ENCODE measurements at places on chromosomes 6 and 20.

- DNase-seq = no peak
Measured at GRCh38 chr6:64949257-64949656, 757.8 kb downstream of the EYS start.

DNA sequence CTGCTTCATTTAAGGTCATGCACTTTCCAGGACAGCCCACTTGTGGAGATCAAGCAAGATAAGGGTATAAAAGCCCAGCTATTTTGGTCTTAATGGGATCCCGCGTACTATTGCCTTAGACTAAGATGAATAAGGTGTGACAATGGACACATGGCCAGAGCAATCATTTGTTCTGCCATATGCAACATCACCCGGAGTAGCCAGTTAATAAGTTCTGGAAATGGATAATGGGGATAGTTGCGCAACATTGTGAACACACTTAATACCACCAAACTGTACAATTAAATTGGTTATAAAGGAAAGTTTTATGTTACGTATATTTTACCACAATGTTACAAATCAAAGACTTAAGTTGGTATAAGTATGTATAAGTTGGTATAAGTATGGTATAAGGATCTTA is 674.5 kb downstream of the HDGFL1 start:
- DNase-seq = no peak

DNA sequence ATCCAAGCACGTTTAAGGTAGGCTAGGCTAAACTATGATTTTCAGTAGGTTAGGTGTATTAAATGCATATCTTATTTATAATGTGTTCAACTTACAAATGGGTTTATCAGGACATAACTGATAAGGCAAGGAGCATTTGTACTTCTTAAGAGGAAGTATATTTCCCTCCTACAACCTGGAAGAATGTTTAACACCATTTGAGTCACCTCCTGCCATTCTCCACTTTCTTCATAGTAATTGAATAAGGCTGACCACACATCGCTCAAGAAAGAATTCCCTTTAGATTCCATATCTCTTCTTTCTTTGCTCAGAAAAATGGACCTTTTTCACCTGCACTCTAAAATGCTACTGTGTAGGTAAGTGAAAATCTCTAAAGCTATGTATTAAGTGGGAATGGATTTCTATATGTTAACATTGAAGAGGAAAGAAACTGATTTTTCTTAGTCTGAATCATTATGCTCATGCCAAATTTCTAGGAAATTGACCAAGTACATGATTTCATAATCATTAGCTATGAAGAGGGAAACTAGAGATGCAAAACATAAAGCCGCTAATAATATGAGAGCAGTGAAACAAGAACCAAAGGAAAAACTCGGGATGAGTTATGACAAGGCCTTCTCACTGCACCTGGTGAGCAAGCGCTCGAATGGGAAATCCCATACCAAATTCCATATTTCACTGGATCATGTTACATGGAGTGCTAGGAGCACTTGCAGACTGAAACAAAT is 210.4 kb downstream of the ALDH8A1 start:
- DNase-seq = no peak

- DNase-seq = no peak
Measured at GRCh38 chr20:60271597-60271996, 313.4 kb downstream of the CDH26 start.

- DNase-seq = peak; percentile 58
Measured at GRCh38 chr6:28816909-28817807, 106.6 kb downstream of the TRIM27 start.

GRCh38 chr6:93675856-93676417 is 256.6 kb upstream of the EPHA7 start:
- no peak for DNase-seq

DNA sequence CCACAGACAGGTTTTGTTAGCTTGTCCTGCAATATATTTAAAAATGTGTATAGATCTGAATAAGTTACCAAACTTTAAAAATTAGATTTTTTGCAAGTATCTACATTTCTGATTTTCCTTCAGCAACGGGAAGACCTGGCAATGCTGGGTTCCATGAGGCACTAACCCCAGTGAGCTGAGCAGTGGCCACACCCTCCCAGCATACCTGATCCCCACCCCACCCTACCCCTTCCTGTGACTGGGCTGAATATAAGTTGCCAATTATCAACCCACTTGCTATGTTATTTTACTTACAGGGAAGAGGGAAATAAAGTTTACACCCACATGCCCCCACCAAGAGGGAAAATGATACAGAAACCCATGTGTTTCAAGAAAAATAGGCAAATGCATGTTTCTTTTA is 70.3 kb upstream of the RALGAPA2 start:
- no peak for DNase-seq

DNA sequence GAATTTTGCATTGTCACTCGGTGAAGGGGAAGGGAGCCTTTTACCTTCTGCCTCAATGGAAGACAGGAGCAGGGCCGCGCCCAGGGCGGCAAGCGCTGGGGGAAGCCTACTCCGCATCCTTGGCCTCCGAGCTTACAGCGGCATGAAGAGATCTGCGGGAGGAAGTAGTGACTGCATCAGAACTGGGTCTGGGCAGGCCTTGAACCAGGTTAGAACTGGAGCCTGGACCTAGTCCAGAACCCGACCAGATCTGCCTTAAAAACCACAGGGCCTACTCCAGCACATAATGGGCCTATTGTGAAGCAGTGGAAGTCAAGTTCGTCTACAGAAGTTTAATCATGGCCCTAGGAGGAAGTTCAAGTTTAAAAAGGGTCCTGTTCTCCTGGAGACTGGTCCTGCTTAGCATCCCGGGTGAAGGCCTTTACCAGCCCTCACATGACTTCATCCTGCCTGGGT is 3.1 kb downstream of the COL12A1 start:
- DNase-seq = no peak

DNA sequence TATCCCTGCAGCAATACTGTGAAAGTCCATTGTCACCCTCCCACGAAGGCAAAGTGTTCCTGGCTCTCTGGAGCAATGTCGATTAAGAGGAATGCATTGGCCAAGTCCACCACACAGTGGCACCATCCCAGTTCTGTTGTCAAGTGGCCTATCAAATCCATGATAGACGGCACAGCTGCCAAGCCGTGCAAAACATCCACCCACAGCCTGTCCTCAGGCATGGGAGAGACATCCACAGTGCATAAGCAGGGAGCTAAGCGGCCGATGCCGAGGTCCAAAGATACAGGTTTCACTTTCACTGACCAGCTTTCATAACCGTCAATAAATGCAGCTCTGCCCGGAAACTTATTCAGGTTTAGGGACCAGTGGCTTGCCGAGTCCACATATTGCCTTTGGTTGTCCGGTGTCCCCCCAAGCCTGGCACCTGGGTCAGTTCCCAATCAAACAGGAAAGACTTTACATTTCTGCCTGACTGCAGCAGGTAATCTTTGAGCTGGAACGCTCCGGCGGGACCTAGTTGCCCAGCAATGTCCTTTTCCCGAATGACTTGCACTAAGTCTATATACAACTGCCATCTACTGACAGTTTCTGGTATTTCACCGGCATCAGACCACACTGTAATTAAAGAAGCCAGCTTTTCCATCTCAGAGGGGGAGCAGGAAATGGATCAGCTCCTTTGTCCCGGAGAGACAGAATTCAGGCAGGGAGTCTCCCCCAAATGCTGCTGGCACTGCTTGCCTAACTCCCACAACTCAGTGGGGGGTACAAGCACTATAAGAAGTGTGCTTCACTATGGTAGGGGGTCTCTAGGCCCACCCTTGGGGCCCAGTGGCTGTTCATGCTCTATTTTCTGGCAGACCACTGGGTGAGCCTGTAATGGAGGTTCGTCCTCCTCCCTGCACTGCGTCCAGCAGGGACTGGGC is 6.3 kb downstream of the ZKSCAN3 start:
- peak; percentile 87 for DNase-seq

DNA sequence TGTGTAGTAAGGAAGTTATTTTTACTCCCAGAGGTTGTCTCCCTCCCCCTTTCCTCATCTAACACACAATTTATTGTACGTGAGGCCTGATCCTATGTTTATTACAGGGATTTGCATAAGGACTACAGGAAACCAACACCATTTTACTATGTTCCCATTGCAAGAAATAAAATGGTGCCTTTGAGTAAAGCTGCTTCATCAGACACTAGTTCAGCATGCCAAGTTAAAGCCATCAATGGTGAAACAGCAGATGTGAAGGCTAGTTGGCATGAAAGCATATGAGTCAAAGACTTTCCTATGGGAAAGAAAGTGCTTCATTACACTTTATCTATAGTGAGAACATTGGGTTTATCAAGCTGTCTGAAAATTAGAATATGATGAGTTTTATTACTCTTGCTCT is 543.0 kb downstream of the GRIK2 start:
- DNase-seq = no peak

GRCh38 chr6:5095236-5095635 is 10.1 kb downstream of the PPP1R3G start:
- DNase-seq = no peak

GRCh38 chr20:23241416-23241815 is 109.2 kb upstream of the NXT1 start:
- no peak for DNase-seq

DNA sequence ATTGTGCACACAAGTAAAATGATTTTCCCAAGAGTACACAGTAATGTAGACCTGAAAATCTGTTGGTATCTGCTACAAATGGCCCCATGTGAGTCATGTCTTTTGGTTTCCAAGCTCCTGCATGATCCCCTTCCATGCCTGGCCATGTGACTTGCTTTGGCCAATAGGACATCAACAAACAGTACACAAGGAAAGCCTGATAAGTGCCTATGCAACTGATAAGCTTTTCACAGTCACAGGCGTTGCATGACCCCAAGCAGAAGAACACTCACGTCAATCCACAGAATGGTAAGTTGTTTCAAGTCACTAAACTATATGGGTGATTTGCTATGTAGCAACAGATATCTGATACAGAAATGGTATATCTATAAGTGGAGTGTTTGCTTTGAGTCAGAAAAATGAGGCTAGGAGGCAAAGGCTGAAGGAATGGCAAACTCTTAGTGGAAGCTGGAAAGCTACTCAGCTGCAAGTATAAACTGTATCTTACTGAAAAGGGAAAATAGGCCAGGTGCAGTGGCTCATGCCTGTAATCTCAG is 160.1 kb upstream of the BEND3 start:
- no peak for DNase-seq

DNA sequence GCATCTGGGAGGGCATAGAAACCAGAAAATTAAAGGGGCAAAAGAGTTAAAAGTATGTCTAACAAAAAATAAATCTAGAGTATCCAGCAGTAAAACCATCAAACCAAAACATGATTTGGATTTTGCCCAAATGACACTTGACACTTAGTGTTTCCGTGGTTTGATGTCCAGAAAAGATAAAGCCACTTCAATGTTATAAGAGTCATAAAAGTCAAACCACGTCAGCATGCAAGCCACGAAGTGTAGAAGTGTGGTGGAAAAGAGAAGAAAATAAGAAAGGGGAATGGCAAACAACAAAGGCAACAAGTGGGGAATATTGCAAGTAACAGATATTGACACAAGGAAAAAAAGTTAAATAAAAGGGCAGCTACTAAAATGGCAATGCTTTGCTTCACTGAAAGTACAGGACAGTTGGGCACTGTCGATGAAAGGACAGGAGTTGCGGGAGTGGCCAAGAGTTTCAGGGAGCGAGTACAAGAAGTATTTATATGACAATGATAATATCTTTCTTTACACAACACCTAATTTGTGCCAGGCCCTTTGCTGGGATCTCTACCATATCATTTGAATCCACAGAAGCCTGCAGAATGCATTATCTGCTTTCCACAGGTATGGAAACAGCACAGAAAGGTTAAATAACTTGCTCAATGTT is 6.3 kb upstream of the HDDC2 start:
- DNase-seq = no peak

GRCh38 chr6:52551483-52552277 is 25.2 kb downstream of the TRAM2 start:
- DNase-seq = peak; percentile 95

GRCh38 chr6:144377586-144378210 is 92.6 kb downstream of the UTRN start:
- DNase-seq = no peak

GRCh38 chr6:147046141-147046877 is 157.9 kb upstream of the STXBP5 start:
- DNase-seq = peak; percentile 11

DNA sequence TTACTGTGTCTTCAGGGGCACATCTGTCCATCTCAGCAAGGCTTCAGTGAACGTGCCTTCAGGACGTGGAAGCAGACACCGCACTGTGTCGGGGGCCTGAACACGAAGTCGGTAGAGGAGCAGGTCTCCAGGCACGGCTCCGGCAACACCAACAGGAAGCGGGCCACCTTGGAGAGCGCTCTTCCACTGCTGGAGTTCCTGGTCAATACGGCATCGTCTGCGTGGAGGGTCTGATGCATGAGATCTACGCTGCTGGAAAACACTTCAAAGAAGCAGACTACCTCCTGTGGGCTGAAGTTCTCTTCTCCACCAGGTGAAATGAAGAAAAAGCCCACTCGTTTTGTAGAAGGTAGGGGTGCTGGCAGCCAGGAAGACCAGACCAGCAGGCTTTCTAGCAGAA is 69.3 kb upstream of the SLCO4A1 start:
- DNase-seq = no peak

DNA sequence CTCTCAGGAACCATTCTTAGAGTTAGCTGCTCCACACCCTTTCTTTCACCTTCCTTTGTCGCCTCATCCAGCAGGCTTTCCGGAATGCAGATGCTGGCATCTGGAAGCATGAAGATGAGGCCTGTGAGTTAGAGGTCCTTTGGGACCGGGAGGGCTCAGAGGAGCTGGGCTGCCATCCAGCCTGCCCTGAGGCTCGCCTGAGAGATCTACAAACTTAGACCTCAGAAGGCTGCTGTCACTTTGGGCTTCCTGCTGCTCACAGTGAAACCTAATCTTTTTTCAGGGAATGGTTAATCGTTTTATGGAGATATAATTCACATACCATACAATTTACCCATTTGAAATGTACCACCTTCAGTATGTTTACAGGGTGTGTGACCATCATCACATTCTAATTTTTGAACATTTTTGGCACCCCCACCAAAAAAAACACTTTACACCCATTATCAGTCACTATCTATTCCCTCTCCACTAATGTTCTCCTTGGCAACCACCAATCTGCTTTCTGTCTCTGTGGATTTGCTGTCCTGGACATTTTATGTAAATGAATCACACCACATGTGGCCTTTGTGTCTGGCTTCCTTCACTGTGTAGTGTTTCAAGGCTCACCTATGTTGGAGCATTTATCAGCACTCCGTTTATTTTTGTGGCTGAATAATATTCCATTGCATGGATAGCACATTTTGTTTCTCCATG is 20.0 kb upstream of the MPC1 start:
- no peak for DNase-seq

DNA sequence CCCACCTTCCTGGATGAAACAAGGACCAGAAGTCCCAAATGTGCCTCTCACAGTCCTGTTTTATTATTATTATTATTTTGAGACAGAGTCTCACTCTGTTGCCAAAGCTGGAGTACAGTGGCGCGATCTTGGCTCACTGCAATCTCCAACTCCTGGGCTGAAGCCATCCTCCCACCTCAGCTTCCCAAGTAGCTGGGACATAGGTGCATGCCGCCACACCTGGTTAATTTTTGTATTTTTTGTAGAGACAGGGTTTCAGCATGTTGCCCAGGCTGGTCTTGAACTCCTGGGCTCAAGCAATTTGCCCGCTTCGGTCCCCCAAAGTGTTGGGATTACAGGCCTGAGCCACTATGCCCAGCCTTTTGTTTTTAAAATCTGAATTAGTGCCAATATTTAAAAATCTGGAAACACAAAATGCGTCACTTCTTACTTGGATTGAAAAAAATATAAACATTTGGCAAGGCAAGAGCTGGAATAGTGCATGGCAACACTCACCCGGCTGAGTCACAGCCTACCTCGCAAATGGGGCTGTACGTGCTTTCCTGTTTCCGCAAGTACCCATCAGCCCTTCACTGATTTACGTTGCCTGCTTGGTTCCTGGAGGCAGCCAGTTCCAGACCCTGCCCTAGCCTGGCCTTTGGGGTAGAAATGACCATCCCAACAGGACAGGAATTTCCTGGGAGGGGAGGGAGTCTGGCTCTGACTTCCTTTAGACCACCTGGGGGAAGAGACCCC is 6.3 kb downstream of the SDCBP2 start:
- no peak for DNase-seq

Measured in foreskin melanocyte (primary cell).